Globus pallidus (tissue), 1 donor: ENCODE measurements at places on chromosomes 3 and 15.

DNA sequence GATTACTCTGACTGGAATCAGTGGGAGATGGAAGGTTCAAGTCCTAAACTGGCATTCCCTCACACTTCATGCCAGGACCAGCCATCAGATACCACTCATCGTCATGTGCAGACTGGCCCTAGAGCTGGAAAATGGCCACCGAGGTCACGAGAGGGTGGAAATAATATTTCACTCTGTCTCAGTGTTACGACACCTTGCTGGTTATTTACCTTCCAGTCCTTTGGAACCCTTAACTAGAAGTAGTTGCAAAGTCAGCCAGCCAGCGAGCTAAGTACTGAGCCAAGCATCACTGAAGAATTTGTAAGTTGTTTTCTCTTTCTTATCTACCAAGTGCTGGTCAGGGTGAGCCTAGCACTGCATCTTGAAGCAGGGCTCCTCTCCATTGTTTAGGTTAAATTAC is 309.9 kb upstream of the RASGRP1 start:
- DNase-seq: no peak

- DNase-seq: no peak
Observed at GRCh38 chr3:155312781-155313180, 19.3 kb upstream of the STRIT1 start.

DNA sequence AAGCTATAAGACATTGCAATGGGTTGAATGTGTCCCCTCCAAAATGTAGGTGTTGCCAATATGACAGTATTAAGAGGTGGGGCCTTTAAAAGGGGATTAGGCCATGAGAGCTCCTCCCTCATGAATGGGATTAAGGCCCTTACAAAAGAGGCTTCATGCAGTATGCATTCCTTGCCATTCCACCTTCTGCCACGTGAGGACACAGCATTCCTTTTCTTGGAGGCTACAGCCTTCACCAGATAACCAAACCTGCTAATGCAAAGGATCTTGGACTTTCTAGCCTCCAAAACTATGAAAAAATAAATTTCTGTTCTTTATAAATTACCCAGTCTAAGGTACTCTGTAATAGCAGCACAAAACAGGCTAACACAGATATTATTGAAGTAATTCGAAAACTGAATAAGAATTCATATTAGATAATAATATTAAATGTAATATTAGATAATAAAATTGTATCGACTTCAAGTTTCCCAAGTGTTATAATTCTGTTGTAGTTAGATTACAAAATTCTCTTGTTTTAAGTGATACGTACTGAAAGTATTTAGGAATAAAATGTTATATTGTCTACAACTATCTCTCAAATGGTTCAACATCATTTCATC is 29.4 kb upstream of the ATP8B4 start:
- DNase-seq: no peak

DNA sequence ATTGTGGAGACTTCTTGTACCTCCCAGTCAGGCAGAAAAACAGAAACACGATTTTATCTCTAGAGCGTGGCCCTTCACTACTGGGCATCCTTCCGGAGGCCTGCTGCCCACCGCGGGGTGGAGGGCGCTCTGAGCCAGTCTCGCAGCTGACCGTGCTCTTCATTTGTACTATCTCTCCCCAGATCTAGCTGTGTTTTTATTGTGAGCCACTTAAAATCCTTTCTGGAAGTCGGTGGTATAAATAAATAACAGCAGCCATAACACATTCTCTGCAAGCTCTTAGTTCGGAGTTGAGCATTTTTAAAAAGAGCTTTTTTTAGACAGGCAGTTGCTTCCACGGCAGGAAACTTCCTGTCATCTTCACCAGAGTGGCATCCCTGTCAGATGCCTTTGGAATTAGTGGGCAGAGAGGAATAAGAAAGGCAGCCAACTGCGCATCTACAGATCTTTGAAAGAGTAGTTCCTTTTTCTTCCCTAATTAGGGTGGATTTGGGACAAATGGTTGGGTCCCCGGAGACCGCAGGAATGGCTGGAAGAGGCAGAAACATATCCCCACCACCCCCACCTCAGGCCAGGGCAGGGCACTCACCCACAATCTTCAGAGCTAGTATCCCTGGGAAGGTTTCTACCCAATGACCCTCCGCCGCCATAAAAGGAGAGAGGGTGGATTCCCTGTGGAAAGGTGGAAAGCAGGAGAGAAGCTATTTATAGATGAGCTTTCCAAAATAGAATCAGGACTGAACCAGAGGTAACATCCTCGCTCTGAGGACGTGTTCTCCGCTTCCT is 91.1 kb downstream of the TOP2B start:
- no peak for DNase-seq

- peak; percentile 45 for DNase-seq
Observed at GRCh38 chr3:65672871-65673815, 365.6 kb downstream of the MAGI1 start.

DNA sequence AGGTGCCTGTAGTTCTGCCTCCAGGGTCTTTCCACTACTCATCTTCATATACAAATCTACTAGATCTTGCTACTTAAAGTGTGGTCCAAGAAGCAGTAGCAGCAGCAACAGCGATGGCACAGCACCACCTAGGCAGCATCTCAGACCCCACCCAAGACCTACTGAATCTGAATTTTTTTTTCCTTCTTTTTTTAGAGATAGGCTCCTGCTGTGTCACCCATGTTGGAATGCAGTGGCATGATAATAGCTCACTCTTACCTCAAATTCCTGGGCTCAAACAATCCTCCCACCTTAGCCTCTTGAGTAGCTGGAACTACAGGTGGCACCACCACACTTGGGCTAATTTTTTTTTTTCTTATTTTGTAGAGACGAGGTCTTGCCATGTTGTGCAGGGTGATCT is 346.7 kb upstream of the TGFBR2 start:
- DNase-seq: no peak

DNA sequence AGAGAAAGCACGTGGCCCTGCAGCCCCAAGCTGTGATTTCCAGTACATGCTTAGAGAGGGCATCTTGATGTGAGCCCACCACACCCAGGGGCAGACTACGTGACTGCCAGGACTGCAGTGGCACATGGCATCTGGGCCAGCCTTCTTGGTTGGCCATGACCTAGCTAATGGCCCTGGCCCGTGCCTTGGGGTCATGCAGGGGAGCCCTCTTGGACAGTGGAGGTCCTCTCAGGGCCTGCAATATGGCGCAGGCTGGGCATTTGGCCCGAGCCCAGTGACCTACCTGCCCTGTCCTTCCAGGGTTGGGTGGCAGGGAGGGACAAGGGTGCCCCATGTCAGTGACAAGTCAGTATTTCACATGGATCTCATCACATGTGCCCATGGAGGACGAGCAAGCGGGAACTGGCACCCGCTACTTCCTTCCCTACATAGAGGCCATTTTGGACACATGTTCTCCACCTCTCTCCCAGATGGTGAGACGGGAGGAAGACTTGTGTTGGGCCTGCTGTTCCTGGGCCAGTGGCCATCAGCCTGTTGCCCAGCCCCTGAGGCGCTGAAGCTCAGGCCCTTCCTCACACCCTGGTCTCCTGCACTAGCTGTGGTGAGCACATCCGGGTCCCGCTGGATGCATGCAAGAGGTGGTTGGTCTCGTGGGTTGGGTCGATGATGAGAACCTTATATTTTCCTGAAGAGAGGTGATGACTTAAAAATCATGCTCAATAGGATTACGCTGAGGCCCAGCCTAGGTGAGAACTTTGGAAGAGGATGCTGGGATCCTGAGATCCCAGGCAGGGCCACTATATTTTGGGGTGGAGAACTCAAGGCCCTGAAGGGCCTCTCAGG is 195.6 kb downstream of the UBE3A start:
- DNase-seq: no peak

- no peak for DNase-seq
Observed at GRCh38 chr3:154040283-154040682, 80.9 kb upstream of the ARHGEF26 start.

- DNase-seq: no peak
Observed at GRCh38 chr3:8595695-8596115, 48.9 kb downstream of the SSUH2 start.

DNA sequence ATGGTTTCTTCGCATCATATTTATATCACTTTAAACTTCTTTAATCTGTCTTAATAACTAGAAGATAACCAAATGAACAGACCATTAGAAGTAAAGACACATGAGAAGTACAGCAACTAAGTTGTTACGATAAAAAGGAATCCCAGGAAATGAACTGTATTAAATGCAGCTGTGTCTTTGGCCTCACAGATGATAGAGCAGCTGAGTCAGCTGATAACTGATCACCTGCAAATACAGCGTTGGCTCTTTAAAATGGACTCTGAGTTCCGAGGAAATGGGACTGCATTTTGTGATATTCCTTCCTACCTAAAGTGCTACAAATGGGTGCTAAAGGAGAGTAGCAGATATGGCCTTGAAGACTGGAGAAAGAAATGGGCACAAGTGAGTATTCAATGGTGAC is 121.0 kb upstream of the C15orf61 start:
- DNase-seq: no peak

GRCh38 chr3:14536837-14537589 is 3.1 kb downstream of the GRIP2 start:
- DNase-seq: no peak

DNA sequence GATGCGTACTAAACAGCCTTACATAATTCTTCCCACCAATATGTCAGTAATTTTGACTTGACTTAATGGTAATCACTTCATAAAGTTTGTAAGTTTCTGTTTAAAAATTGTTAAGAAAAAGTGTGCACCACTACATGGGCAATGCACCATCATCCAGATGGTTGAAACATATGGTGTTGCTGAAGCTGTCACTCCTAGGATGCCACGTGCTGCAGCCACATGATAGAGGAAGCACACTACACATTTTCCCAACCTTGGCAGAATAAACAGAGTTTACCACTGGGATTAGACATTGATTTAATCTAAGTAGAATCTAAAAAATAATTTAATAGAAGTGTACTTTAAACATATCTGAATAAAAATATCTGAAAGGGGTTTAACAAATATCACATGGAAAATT is 1209.9 kb downstream of the NSUN3 start:
- no peak for DNase-seq

DNA sequence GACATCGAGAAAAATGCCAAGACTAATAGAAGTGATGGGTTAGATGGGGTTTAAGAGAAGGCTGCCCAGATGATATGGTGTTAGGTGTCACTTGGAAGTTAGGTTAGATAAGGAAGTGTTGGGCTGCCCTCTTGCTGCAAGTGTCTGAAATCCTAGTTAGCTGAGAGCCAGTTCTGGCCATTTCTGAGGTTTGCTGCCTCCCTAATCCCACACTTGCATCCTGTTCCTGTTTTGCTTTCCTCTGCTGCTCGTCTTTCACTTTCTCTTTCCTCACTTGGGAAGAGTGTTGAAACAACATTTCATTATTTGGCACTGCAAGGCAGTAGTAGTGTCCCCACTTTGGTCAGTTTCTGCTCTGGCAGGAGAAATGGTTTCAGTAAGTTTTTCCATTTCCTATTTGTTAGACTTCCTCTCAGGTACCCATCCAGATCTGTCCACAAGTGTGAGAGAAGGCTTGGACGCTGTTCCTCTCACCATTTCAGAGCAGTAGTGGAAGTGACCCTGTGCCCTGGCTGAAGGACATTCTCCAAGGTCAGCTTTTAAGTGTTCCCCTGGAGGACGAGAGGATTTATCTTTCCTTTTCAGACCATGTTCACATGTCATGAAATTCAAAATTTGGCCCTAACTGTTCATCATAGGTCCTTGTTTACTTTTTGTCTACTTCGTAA is 93.3 kb downstream of the ADAMTSL3 start:
- peak; percentile 36 for DNase-seq

DNA sequence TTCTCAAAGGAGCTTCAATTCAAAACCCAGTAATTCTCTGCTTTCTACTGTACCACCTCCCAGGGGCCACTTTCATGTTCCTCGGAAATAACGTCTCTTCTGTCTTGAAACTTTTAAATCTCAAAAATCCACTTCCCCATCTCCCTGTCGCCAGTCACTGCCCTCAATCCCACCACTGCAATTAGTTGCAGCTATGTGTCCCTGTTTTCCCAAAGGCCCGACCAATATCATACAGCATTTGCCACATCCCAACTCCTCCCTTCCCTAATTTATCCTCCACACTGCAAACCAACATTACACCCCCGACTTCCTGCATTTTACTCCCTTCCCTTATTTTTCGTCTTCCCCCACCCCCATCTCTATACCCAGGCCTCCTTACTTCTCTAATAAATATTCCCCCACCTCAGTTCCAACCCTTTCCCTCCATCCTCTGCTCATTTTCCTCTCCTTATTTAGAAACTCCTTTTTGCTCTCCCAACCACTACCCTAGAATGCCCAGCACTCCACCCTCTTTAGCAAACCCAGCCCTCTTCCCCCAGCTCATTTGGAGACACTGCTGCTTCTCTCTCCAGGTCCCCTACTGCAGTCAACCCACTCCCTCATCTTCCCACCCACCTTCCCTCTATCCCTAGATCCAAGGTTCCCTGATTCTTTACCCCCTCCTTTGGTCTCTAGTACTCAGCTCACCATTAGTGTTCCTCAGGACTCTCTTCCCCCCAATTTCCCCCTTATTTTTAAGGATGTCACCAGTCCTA is 1.1 kb downstream of the NPTN start:
- peak; percentile 29 for DNase-seq

DNA sequence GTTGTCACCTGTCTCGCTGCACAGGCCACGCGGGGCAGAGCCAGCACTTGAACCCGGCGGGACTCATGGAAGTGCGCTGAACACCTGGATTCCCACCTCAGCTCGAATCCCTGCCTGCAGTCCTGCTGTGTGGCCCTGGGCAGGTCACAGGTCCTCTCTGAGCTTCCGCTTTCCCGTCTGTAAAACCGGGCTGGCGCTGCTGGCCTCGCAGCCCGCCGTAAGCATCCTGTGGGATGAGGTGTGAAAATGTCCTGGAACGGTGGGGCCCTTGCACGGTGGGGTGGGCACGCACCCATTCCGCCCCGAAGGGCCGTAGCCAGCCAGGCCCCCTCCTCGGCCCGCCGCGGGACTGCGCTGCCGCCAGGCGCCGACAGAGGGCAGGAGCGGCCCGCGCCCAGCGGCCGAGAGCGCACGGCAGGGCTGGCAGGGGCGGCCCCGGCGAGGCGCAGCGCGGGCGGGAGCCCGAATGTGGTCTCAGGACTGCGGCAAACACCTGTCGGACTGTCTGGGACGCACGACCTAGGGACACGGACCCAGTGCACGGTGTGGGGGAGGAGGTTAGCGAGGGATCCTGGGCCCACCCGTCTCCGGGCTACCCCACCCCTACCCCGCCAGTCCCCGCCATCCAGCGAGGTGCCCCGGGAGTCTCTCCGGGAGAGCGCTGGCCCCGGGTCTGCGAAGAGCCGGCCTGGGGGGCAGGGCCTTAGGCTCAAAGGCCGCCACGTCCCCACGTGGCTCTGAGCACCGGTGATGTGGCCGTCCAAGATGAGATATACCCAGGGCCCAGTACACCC is 40.4 kb downstream of the DNAJB8 start:
- no peak for DNase-seq

- no peak for DNase-seq
Observed at GRCh38 chr3:130897316-130897715, 3.4 kb downstream of the ATP2C1 start.

DNA sequence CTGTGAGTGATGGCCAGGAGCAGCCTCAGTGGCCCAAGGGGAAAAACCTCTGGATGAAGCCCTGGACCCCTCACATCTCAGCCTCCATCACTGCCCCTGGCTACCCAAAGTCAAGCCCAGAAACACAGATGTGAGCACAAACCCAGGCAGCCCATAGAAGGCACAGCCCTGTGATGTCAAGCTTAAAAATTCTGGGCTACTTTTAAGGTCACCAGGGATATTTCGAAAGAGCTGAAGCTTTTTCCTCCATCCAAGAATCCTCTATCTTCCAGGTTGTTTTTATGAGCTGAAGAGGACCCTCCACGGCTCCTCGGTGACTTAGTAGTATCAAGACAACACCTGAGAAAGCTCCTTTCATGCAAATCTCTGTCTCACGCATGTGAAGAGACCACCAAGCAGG is 11.5 kb downstream of the LIPC start:
- DNase-seq: no peak
